ENCODE measurements at places on chromosomes 4 and X. TPM values are rescaled to one million over a fixed set of nuclear protein-coding genes. Genes with fewer than 3 reads are reported as not detected.
A peak's percentile ranks its signal among the peaks of the same experiment; 100 is the strongest.

- no peak for DNase-seq
Observed at GRCh38 chr4:183173580-183174526, 74.8 kb downstream of the WWC2 start.

- no peak for DNase-seq
Observed at GRCh38 chrX:45232139-45232538, 31.5 kb upstream of the DIPK2B start.

DNA sequence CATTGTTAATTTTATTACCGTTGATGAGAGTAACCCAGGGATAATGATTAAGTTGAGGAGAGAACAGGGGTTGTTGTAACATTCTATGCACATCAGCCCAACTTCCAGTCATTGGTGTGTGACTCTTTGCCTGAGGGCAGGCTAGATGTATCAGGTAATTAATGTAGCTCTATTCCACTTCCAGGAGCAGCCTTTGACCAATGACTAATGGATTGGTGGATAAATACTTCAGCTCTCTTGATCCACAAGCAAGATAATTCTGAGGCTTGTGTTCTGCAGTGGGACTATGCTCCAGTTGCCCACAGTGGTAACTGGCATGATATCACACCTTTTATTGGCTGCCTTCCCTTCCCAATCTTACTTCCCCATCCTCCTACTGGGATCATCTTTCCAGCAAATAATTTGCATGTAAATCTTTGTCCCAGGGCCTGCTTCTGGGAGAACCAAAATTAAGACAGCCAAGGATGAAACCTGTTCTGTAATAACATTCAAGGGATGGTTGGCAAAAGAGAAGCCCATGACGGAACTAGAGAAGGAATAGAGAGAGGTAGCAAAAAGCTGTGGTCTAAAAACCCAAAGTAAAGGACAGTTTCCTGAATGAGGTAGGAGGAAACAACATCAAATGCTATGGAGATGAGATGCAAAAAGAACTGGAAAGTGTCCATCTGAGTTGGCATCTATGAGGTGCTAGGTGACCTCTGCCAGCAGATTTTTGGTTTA, 241.4 kb upstream of the RPS6KA3 start:
- DNase-seq = no peak

The FABP2 gene
- 0.63 TPM for polyA plus RNA-seq

- no peak for DNase-seq
Observed at GRCh38 chrX:103155201-103155600, 59.7 kb upstream of the BEX4 start.

The JCHAIN gene
- polyA plus RNA-seq = 0.36 TPM

- DNase-seq = no peak
Observed at GRCh38 chr4:38367642-38368174, 296.3 kb upstream of the KLF3 start.

GRCh38 chr4:45475548-45475947, 648.3 kb downstream of the GABRG1 start:
- DNase-seq = no peak

The SSX1 gene
- not detected for polyA plus RNA-seq

DNA sequence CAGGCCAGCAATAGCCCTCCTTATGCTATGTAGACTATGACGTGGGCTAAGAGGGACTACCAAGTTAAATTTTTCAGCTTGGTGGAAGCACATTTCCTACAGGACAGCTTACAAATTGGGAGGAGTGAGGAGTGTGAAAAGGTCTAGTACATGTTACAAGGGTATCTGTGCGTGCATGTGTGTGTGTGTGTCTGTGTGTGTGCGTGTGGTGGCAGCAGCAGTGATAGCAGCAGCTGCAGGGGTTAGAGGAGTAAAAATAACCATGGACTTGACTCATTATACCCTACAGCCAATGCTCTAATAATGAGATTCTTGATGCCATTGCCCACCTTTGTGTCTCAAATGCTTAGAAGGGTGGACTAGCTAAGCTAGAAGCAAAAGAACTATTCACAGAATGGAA, 88.6 kb downstream of the SLC9A7 start:
- peak; percentile 45 for DNase-seq

GRCh38 chr4:82589756-82590155, 28.0 kb upstream of the TMEM150C start:
- no peak for DNase-seq

DNA sequence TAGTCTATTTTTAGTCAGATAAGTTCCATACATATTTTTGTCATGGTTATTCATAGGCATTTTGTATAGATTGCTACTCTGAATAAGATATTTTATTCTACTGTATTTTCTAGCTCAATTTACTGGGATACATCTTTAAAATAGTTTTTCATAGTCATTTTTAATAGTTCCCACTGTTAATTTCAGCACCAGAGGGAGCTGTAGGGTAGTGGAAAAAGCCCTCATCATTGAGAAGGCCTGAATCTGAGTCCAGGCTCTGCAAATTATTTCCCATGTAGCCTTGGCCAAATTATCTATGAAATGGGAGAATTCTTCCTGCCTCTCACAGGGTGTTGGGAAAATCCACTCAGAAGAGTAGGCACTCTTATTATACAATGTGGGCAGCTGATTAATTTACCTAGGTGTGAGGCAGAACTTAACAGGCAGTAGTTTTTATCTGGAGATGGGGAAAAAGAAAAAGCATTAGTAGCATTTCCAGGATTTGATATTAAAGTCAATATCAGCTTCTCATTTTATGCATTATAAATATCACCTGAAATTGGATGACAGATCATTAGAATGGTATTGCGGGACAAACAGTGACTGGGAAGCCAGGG, 102.9 kb upstream of the PAQR3 start:
- DNase-seq = no peak

The SNCA gene
- 6.6 TPM for polyA plus RNA-seq

The HEPH gene
- polyA plus RNA-seq = 16.0 TPM

- peak; percentile 90 for DNase-seq
Observed at GRCh38 chr4:121950212-121950679, 1.6 kb downstream of the TRPC3 start.

The BMPR1B gene
- 0.20 TPM for polyA plus RNA-seq

GRCh38 chrX:15815779-15816437, 25.6 kb downstream of the ZRSR2 start:
- DNase-seq = no peak

DNA sequence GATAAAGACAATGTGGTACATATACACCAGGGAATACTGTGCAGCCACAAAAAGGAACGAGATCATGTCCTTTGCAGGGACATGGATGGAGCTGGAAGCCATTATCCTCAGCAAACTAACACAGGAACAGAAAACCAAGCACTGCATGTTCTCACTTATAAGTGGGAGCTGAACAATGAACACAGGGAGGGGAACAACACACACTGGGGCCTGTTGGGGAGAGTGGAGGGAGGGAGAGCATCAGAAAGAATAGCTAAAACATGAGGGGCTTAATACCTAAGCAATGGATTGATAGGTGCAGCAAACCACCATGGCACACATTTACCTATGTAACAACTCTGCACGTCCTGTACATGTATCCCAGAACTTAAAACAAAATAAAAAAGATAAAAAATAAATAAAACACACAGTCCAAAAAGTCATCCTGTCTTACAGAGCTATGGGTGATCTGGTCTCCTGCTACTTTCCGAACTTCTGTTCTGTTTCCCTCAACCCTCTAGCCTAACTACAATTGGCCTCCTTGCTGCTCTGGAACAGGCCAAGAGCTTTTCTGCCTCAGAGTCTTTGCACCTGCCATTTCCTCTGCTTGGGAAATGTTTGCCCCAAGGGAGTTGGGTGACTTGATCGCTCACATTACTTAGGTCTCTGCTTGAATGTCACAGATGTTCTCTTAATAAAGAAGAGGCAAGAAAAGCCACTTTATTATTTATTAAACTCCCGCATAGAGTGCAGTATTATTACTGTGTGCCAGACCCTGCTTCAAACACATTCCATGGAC, 1.1 kb upstream of the CD38 start:
- DNase-seq = no peak
